ENCODE measurements at places on chromosomes 3 and 15.

- DNase-seq: no peak
Measured at GRCh38 chr3:157491136-157491535, 12.1 kb downstream of the VEPH1 start.

- DNase-seq: no peak
Measured at GRCh38 chr15:90619468-90619867, 89.7 kb downstream of the CRTC3 start.

DNA sequence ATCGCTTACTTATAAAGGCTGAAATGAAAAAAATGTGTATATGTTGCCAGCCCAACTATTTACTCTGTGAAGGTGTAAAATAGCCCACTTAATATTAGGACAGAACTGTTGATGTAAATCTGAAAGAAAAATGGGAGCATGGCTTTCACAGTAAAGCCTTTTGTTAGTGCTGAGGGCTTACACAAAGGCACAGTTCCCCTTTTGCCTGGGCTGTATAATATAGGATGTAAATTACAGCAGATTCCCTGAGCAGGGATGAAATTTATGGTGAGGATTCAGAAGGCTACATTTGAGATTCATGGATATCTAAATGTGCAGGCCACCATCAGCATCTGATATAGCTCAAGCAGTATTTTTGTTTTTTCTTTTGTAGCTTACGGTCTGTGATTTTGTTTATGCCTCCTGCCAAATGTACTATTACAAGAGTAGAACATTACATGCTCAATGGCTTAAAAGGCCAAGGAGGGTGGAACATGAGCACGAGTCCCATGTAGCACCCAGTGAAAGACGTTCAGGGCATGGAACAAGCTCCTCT is 109.1 kb upstream of the ATP10A start:
- no peak for DNase-seq

GRCh38 chr3:31307131-31307785 is 225.5 kb upstream of the STT3B start:
- no peak for DNase-seq

DNA sequence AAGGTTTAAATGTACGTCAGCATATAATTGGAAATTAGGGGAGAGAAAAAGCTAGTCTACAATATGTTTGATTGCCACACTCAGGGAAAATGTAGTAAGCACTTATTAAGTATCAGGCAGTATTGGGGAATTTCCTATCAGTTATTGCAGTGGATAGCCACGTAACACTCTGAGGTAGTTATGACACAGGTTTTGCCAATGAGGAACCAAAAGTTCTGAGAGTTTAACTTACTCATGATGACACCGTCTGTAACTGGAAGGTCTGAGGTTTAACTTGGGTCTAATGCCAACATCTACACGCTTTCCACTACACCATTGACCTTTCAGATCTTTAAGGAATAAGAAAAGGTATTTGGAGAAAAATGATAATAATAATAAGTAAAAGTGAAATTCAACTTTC is 89.5 kb downstream of the ZMAT3 start:
- DNase-seq: no peak

DNA sequence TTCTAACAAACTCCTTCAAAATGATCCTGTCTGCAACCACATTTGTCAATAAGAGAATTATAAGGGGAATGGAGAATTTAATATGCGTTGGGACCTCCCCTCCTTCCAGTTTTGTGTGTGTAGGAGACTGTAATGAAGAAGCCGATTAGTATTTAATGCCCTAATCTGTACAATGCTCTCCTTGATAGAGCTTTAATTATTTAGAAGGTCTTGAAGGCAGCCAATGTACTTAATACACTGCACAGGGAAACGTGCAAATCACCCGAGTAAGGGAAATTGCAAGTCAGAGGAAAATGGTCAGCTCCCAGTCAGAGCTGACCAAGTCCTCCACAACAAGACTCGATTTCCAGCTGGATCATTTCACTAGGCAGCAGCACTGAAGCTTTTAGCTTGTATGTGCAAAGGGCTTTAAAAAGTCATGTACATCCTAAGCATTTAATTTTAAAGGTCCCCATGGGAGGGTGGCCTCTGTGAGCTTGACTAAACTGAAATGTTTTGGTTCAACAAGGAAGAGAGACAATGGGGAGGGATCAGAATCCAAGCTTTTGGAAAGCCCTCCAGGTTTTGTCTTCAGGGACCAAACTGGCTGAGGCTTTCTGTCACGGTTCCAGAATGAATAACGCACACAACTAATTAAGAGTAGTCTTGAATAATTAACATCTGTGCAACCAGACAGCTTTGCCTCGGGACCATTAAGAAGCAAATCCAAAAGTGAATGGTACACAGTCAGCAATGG is 159.8 kb upstream of the MITF start:
- DNase-seq: no peak

- DNase-seq: no peak
Measured at GRCh38 chr3:69354948-69355347, 30.9 kb downstream of the FRMD4B start.

GRCh38 chr15:61063875-61064320 is 165.2 kb downstream of the RORA start:
- DNase-seq: no peak

GRCh38 chr3:189714991-189715961 is 84.1 kb downstream of the TP63 start:
- no peak for DNase-seq

GRCh38 chr15:70093070-70093469 is 4.6 kb downstream of the TLE3 start:
- no peak for DNase-seq

DNA sequence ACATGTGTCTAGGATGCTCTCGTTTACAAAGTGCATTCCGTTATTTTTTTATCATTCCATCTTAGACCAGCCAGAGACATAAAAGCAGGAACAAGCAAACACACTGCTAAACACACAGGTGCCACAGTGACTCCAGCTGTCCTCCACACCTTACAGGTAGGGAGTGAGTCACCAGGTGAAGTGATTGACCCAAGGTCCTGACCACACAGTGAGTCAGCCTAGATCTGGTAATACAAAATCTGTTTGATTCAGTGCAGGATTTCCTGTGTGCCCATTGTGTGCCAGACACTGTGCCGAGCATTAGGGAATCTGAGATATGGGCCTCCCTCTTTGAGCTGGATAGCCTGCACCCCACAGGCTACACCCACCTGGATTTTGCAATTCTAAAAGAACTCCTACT is 16.7 kb upstream of the BFSP2 start:
- no peak for DNase-seq

DNA sequence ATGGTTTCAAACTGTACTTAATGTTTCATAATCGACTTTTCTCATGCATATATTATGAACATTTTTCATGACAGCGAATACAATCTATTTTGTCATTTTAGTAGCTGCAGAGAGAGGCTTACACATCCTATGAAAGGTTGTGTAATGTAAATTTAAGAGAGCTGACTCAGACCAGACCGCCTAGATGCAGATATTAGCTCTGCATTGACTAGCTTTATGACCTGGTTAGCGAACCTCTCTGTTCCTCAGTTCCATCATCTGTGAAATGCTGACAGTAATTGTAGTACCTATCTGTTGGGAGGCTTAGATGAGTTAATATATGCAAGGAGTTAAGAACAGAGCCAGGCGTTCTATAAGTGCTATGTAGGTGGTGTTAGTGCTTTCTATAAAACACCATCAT is 116.2 kb upstream of the RASGRP1 start:
- DNase-seq: no peak

DNA sequence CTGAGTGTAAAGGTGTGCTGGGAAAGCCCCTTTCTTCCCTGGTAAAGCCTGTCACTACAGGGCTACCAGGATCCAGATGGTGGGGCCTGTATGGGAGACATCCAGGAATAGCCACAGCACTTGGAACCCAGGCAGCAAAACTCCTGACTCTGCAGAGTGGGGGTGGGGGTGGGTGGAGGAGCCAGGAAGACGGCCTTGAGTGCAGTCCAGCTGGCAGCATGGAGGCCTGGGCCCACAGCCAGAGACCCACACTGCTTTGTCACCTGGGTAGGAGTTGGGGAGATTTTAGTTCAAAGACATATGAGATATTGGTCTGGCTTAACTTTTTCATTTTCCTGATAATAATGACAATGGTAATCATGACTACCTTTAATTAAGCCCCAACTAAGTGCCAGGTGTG is 116.7 kb upstream of the MRPS22 start:
- DNase-seq: no peak

DNA sequence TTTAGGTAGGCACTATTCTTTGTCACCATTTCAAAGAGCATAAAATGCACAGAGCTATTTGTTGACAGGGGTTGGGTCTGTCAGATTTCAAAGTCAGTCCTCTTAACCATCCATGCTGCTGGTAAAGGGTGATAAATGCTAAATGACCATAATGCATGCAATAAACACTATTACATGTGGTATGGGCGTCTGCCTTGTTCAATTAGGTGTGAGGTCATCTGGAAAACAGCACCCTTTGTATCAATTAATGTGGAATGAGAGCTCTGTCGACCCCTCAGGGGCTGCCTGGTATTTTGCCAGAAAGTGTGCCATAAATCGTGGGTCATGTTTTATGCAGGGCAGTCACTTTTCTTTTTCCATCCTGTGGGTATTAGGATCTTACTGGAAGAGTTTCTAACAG is 235.6 kb downstream of the SV2B start:
- peak; percentile 73 for DNase-seq

- no peak for DNase-seq
Measured at GRCh38 chr3:99953596-99953995, 135.9 kb downstream of the CMSS1 start.

DNA sequence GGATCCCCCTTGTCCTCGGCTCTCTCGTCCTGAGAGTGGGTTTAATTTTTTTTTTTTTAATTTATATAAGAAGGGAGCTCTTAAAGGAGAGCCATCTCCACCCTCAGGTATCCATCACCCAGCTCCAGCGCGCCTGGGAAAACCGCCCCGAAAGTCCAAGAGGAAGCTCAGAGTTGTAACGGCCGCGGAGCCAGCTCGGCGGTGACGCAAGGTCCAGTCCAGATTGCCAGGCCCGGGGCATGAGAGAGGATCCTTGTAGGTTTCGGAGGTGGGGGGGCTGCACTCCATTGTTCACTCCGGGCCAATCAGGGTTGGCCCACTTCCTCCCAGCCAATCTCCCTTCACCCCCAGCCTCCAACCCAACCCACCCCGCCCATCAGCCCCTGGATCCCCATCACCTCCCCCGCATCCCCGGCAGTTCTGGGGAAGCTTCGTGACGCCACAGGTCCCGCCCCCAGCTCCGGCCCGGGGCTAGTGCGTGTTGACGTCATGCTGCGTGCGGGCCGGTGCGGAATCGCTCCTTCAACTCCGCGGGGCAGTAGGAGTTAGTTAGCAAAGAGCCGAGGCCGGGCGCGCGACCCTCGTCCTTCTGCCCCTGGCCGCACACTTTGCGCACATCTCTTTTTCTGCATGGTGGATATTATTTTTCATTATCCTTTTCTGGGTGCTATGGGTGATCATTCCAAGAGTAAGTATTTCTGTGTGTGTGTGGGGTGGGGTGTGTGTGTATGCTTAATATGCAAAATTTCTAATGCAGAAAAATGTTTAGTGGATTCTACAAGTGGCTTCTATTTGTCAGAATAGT is at the start of gene ISL2:
Gene ISL2, plus strand, starts transcription at position 520 of the 805 bp plus-strand sequence. Its CDS starts 111 bp downstream, at position 631.
- DNase-seq: peak; percentile 97

DNA sequence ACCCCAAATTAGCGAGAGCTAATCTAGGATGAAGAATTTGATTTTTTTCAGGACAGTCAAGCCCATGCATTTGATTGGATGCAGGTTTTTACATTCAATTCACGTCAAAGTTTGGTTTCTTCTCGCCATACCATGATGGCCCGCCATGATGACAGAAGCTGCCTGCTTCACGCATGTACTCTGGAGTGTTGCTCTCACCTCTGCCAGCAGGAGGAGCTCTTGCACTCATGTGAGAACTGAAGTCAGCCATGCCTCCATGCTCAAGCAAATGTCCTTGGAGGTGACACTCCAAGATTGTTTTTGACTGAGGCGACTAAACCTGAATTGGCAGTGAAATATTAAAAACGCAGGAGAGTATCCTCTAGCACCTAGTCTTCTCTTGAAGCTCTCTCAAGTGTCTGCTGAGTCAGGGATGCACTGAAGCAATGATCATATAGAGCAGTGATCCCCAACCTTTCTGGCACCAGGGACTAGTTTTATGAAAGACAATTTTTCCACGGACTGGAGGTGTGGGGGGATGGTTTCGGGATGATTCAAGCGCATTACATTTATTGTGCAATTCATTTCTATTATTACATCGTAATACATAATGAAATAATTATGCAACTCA is 120.9 kb downstream of the SAMMSON start:
- peak; percentile 49 for DNase-seq
